ENCODE measurements at places on chromosomes 6 and 20.

DNA sequence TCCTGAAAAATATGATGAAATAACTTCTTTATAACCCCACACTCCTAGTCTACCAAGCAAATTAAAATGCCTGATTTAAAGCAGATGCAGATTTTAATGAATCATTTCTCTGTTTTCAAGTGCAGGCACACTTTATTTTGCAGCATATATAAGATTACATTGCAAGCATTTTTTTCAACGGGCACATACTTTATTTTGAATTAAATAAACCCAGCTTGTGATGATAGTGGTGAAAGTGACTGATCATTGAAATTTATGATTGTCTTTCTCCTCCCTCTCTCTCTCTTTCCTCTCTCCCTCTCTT lies 12.2 kb upstream of the MOXD1 start:
- DNase-seq: no peak

GRCh38 chr6:6331946-6332601 lies 11.6 kb upstream of the F13A1 start:
- no peak for DNase-seq

DNA sequence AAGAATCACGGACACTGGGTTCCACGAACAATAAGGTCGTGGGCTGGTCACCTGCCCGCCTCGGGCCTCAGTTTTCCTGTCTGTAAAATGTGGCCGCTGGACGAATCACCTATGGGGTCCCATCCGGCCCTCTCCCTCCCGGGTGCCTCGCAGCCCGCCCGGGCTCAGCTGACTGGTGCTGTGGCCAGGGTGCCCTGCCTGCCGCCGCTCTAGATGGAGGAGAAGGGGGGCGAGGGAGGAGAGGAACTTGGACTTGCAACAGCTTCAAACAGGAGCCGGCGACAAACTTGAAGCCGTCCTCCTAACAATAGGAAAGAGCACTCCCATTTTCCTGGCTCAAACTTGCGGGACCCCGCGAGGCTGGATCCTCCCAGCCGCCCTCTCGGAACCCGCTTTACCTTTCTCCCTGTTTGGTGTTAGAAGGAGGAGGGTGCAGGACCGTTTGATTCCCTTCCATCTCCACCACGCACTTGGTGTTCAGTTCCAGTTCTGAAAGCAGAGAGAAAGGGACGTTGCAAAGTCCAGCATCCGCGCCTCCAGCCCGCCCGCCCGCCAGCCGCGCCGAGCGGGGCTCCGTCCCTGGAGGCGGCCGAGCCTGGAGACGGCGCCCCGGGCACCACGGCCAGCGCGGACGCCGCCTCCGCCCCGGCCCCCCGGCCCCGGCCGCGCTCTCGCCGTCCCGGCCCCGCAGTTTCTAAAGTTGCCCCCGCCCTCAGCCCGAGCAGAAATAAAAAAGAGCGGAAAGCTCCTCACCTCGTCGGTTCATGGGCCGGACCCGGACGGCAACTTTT lies 584 bp downstream of the KIF13A start:
- peak; percentile 54 for DNase-seq

DNA sequence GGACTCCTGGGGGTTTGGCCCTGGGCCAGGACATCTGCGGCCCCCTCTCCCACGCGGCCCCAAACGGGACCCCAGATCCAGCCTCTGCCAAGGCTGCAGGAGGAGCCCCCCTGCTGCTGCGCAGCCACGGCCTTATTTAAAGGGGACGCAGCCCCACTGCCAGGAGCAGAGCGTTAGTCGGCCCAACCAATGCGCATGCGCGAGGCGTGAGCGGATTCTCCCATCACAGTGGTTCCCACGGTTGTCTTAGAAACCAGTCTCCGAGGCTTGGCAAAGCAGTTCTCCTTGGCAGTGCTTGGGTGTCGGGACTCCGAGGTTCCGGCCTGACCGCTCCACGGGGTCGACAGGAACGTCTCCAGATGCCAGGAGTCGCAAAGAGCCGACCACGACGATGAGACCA lies 288.3 kb upstream of the ZNF337 start:
- peak; percentile 28 for DNase-seq

DNA sequence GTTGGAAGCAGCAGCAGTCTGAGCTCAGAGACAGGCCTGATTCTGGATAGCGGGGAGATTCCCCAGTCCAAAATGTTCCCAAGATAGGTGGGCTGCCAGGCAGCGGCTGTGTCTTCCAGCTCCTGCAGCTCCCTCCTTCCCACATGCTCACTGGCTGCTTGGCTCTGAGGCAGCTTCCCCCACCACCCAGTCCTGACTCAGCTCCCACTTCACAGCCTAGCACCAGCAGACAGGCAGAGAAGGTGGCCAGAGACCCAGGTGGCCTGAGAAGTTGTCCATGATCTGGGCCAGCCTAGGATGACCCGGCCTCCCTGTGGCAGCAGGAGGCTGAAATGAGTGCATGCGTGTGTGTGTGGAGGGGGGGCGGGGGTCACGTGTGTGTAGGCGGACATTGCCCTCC lies 94.9 kb downstream of the MDGA1 start:
- DNase-seq: no peak

DNA sequence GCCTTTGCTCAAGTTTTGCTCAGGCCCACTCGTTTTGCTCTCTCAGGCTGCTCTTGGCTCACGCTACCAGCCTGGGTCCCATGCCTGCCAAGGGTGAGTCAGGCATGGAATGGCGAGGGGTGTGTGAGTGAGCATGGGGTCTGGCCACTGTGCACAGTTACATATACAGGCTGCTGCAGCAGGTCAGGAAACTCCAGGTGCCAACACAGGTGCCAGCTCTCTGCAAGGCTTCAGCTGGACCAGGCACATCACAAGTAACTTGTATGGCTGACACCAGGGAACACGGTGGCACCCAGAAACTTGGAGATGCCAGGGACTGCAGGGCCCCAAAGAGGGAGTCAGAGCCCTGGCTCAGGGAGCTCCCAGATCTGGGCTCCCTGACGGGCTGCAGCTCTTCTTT lies 146.8 kb downstream of the BTBD3 start:
- DNase-seq: no peak

GRCh38 chr6:119027465-119027864 lies 51.0 kb downstream of the FAM184A start:
- DNase-seq: no peak

Measured in astrocyte of the spinal cord (primary cell).